Cortex of kidney (tissue), 1 donor: ENCODE measurements at places on chromosomes 2 and 18.

DNA sequence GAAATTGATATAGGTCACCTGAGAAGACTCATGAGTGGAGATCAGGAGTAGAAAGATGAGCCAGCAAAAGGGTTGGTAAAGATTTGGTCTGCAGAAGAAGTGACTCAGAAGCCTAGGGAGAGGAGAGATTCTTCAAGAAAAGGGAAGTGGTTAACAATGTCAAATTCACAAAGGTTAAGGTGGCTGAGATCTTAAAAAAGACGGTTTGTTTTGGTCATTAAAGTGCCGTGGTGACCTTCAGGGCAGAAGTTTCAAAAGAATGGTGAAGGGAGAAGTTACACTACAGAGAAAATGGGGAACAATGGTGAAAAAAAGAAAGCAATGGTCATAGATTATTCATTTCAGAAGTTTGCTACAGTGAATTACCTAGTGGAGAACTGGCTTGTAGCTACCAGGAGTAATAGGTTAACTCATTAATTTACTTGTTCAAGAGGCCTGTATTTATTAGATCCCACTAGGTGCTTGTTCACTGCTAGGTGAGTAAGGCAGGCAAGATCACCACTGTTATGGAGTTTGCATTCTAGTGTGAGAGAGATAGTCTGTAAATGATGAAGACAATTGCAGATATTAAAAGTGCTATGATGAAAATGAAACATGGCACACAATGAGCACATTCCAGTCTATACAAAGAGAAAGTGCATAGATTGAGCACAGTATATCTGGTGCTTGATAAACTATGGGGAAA lies 43.0 kb downstream of the FBXO48 start:
- no peak for DNase-seq

DNA sequence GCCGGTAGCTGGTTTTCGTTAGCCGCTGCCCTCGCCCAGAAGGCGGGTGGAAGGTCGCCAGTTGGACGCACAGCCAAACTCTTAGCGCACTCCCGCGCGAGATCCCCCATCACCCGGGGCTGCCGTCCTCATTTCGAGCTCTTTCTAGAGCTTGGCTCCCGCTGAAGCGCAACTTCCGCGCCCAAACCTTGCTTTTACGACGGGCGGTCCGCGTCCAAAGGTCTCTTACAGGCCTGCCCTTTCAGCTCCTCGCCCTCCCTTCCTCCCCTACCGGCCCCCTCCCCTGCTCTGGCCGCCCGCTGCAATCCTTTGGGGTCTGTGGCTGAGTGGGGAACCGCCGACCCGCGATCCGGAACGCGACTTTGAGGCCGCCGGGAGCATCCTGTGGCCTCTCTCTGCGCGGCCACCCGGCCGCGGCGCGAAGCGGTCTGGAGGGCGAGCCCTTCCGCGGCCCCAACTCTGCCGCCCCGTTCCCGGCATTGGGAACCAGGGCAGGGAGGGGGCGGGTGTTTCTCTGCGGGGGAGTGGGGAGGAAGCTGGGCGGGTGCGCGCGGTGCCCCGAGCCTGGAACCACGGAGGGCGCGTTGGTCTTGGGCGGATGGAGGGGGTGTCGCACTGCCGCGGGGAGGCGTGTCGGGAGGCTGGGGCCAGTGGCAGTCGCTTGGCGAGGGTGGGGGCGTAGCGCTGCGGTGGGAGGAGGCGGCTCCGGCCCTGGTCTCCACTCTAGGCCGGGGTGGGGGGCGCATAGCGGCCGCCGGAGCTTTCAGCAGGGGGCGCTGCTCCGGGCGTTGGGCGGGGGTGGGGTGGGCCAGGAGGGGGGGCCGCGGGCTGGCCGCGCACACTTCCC lies at the start of gene GDF7:
GDF7 (plus strand) TSS at position 841 of the 847 bp plus-strand sequence. CDS start 96 bp downstream, outside the sequence.
- no peak for DNase-seq

- no peak for DNase-seq
Measured at GRCh38 chr2:48508461-48509124, 21.4 kb upstream of the STON1 start.

DNA sequence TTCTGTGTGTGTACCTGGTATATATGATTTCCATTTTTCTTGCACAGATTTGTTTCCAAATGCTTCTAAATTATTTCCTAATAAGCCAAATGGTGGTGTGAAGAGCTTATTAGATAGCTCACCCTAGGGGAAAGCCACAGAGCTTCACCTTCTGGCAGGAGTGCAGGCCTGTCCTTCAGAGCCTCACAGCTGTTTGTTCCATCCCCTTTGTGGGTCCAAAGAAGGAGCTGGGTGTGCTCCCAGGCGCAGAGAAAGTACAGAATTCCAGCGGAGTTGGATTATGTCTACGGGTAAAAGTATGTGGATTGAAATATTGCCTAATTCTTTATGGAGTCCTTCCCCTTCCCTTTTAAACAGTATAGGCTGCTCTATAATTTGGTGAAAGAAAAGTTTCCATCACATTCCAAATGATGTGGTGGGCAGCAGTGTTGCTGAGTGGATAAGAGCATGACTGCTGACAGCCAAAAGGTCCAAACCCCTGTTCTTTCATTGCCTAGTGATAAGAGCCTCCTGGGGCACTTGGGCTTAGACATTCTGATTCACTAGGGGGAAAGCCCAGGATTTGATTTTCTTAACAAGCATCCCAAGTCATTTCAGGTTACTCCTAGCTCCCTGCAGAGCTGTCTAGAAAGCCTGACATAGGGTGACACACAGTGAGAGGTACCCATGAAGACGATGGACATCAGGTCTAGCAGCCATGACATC lies 86.6 kb downstream of the WDSUB1 start:
- DNase-seq = no peak

GRCh38 chr2:10188211-10188610 lies 65.7 kb downstream of the RRM2 start:
- no peak for DNase-seq

DNA sequence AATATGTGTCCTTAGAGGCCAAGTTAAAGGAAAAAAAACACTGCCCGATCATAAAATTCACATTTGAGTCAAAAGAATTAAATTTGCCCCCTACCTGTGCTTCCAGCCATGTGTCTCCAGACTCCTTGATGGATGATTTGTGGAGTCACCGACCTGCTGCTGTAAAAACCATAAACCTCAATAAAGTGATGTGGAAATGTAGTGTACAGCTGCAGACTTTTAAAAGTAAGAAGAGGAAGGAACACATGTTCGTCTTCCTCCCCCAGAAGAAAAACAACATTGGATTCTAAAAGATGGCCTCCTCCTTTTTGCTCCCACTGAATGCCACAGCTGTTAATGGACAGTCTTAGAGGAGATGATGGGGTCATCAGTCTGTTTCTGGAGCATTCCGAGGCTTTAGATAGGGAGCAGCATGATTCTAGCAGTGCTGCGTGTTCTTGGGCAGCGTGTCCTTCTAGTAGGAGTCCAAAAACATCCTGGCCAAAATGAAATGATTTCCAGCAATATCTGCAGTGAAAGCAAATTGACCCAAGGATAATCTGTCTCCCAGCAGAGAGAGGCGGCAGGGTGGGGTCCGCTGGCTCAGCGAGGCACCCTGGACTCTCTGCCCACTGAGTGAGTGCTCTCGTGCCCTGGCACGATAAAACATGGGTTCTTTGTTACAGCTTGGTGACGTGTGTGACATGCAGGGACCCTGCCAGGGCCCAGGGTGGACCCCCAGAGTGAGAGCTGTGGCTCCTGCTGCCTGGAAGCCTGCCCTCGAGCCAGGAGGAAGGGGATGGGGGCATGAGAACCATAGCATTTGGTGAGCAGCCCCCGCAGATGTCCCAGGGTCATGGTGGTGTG lies 196.1 kb downstream of the FAM210A start:
- no peak for DNase-seq

- DNase-seq = no peak
Measured at GRCh38 chr2:75483878-75484277, 76.9 kb downstream of the EVA1A start.

- DNase-seq = no peak
Measured at GRCh38 chr2:182226807-182227206, 200.0 kb downstream of the PDE1A start.

- no peak for DNase-seq
Measured at GRCh38 chr2:205699515-205700289, 17.4 kb downstream of the NRP2 start.

DNA sequence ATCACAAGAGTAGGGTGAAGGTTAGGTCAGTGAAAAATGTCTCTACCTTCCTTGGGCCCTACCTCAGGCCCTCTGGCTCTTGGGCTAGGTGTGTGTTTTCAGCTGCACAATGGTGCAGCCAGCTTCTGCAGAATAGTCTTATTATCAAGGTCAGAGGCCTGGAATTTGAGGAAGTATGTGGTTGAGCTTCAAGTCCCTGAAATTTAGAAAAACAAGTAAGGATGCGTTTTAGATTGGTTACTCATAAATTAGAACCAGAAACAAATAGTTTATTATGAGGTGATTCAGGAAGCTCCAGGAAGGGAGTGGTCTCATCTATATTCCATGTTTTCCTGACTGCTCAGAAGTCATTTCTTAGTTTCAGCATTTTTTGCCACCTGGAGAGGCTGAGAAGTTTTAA lies 204.2 kb upstream of the CELF4 start:
- DNase-seq = no peak

DNA sequence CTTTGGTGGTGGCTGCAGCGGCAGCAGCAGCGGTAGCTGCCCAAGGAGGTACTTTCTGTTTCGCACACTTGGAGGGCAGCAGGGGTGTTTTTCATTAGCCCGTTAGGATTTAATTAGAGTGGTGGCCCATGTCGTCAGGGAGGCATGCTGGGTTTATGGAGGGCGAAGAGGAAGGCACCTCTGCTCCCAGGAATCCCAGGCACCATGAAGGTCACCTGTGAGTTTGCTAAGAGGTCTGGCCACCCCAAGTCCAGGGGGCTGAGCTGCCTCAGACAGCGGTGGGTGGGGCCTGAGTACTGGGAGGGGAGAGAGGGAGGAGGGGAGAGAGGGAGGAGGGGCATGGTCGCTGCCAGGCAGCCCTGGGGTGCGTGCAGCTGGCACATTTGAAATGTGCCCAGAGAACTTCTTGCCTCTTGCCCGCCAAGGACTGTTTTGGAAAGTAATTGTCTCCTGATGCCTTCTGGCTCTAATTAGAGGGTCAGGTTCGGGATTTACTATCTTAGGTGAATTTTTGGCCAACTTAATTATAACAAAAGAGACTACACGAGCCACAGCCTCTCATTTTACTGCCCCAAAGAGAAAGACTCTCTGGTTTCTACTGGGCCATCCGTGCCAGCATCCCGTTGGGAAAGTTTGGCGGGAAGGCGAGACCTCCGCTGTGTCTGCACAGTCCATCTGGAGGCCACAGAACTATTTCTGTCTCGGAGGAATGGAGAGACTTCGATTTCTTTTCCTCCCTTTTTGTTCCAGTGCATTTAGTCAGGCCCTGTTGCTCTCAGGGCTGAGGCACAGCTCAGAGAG lies 62.0 kb downstream of the GLI2 start:
- DNase-seq = no peak

- DNase-seq = no peak
Measured at GRCh38 chr2:118134650-118135049, 46.4 kb downstream of the INSIG2 start.

GRCh38 chr2:237075749-237076599 lies 9.7 kb upstream of the COPS8 start:
- no peak for DNase-seq

GRCh38 chr18:33184175-33184574 lies 256.3 kb downstream of the CCDC178 start:
- no peak for DNase-seq

- no peak for DNase-seq
Measured at GRCh38 chr18:21004726-21005125, 106.9 kb downstream of the ROCK1 start.

GRCh38 chr2:104914509-104914908 lies 60.6 kb downstream of the POU3F3 start:
- no peak for DNase-seq
